A549 treated with ZK216348 at 1 μM for 4 hours (cell line): ENCODE measurements at places on chromosomes 3 and 15. TPM values are rescaled to one million over a fixed set of nuclear protein-coding genes. Genes with fewer than 3 reads are reported as not detected.

The SPCS1 gene
- 142 to 178 TPM (median 160 TPM) in 5 replicates for total RNA-seq

The DMXL2 gene
- total RNA-seq, result 13.0 to 20.7 TPM (median 18.5 TPM) in 5 replicates

The TNFAIP8L3 gene
- total RNA-seq, result 13.1 to 22.4 TPM (median 16.4 TPM) in 5 replicates

The NOX5 gene
- 0.12 to 0.41 TPM (median 0.26 TPM) in 5 replicates for total RNA-seq

The PSTPIP1 gene
- total RNA-seq, result not detected in 5 replicates

The PAQR9 gene
- 2.3 to 4.1 TPM (median 3.0 TPM) in 5 replicates for total RNA-seq

The SNX1 gene
- 69.9 to 80.7 TPM (median 75.9 TPM) in 5 replicates for total RNA-seq

The DUOXA2 gene
- total RNA-seq, result not detected in 5 replicates

The IGSF10 gene
- 0.25 to 0.72 TPM (median 0.54 TPM) in 5 replicates for total RNA-seq

The SCG5 gene
- total RNA-seq, result 2.3 to 4.4 TPM (median 2.7 TPM) in 5 replicates

The CYP1A1 gene
- 1.4 to 2.1 TPM (median 1.8 TPM) in 5 replicates for total RNA-seq

The RLBP1 gene
- not detected in 5 replicates for total RNA-seq

The DZIP1L gene
- total RNA-seq, result 6.6 to 11.4 TPM (median 8.4 TPM) in 5 replicates

The TGM4 gene
- total RNA-seq, result 0.08 to 0.12 TPM in 2 of 5 replicates, not detected in the others

The P2RY14 gene
- total RNA-seq, result not detected in 5 replicates

The COPB2 gene
- 66.2 to 79.6 TPM (median 70.3 TPM) in 5 replicates for total RNA-seq

The EID1 gene
- 108 to 138 TPM (median 116 TPM) in 5 replicates for total RNA-seq

The ZNF662 gene
- not detected in 5 replicates for total RNA-seq

The CCDC9B gene
- total RNA-seq, result 17.9 to 24.7 TPM (median 19.2 TPM) in 5 replicates

The PLA1A gene
- 0.21 to 0.38 TPM (median 0.21 TPM) in 5 replicates for total RNA-seq

The ALPK3 gene
- total RNA-seq, result 0.12 to 0.31 TPM (median 0.18 TPM) in 4 of 5 replicates, not detected in the other

The CRTAP gene
- total RNA-seq, result 295 to 315 TPM (median 298 TPM) in 5 replicates

The IQCF5 gene
- not detected in 5 replicates for total RNA-seq

The CRYGS gene
- 0.27 to 0.81 TPM (median 0.43 TPM) in 5 replicates for total RNA-seq

The UBA7 gene
- 0.47 to 1.1 TPM (median 0.54 TPM) in 5 replicates for total RNA-seq

The ANKUB1 gene
- total RNA-seq, result not detected in 5 replicates

The KBTBD13 gene
- total RNA-seq, result not detected in 5 replicates

The AHSG gene
- total RNA-seq, result 0.18 to 0.29 TPM in 2 of 5 replicates, not detected in the others

The SV2B gene
- 0.02 to 0.20 TPM (median 0.06 TPM) in 5 replicates for total RNA-seq

The GABRA5 gene
- total RNA-seq, result 84.5 to 124 TPM (median 113 TPM) in 5 replicates

The SCAANT1 gene
- total RNA-seq, result not detected in 5 replicates
